Forelimb muscle (tissue), 1 donor: ENCODE measurements at places on chromosomes 3 and 15. TPM values are rescaled to one million over a fixed set of nuclear protein-coding genes. Genes with fewer than 3 reads are reported as not detected.

DNA sequence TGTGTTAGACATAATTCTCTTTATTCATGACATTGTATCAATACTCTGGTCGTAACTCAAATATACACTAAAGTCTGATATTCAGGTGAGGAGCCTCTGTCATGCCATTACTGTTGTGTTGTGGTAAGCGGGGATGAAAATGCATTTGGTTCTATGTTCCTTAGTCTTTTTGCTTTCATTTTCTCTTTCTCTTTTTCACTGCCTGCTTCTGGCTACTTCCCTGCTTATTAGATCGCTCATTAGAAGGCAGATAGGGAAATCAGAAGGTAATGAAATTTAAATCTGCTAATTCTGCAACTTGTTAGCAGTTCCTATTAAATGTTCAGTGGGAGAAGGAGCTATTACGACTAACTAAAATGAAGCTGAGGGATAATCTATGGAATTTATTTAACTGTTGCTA is 345.0 kb downstream of the GRM7 start:
- no peak for DNase-seq

DNA sequence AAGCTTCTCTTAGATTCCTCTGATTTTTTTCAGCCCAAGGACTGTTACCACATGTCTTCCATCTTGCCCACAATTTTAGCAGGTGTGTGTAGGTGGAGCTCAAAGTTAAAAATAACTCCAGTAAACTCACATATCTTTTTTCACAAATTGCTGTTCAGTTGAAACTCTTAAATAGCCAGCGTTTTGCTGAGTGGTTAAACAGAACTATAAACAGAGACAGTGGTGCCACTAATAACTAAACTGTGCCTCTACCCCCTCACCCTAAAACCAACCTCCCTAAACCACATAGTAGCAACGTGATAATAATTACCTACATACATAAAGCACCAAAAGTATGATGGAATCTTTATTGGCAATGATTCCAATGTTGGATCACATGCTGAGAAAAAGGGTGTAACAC is 525.1 kb downstream of the PDCD6IP start:
- no peak for DNase-seq

- no peak for DNase-seq
Observed at GRCh38 chr3:67059443-67059842, 61.3 kb downstream of the KBTBD8 start.

GRCh38 chr15:27668471-27669220 is 430.5 kb downstream of the OCA2 start:
- no peak for DNase-seq

- no peak for DNase-seq
Observed at GRCh38 chr3:176919836-176920765, 277.2 kb downstream of the TBL1XR1 start.

Gene UBL7
- 33.4 TPM for polyA plus RNA-seq
